K562 (cell line): ENCODE measurements at places on chromosomes 1 and 21.

GRCh38 chr1:97114842-97115241, 393.3 kb downstream of the PTBP2 start:
- no peak for DNase-seq

- DNase-seq: no peak
Observed at GRCh38 chr1:234320549-234320948, 52.7 kb upstream of the COA6 start.

DNA sequence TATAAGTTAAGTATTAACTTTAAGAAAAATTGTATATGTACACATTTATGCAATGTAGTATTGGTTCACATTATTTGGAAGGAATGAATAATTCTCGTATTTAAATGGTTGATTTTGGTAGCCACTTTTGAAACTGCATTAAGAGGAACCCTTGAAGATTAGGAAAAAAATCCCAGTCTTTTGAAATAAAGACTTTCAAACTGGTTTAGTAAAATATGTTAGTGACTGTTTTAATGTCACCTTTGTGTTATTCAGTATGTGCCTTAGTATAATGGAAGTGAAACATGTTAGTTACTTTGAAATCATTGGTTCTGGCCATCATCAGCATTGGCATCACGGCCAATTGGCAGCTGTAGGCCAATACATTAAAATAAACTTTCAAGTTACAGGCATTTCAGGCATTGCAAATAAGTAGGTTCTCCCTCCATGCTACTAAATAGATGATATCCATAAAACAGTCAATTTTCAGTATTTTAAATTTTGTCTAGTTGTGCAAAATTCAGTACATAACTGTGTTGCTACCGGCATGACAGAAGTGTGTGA, 4.4 kb downstream of the MIER1 start:
- no peak for DNase-seq

GRCh38 chr1:9225411-9225785, 9.2 kb upstream of the H6PD start:
- DNase-seq: no peak

- DNase-seq: no peak
Observed at GRCh38 chr1:200354243-200354642, 55.6 kb downstream of the ZNF281 start.

- no peak for DNase-seq
Observed at GRCh38 chr1:16927256-16927655, 5.5 kb downstream of the CROCC start.

DNA sequence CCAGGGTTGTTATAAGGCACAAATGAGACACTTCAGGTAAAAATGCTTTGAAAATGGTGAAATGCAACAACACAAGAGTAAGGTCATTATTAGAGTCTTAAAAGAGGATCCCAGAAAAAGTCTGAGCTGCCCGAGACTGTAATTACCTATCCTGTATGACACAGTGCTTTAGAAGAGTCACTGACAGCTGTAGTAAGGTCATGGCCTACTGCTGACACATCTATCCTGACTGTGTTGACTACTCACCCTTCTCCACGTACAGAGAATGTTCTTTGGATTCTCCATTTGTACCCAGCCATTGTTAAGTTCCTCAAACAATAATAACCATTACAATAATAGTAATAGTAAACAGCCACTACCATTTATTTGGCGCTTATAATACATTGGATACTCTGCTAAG, 104.4 kb downstream of the CACHD1 start:
- DNase-seq: no peak

- DNase-seq: no peak
Observed at GRCh38 chr1:43441894-43442637, 11.7 kb downstream of the HYI start.

DNA sequence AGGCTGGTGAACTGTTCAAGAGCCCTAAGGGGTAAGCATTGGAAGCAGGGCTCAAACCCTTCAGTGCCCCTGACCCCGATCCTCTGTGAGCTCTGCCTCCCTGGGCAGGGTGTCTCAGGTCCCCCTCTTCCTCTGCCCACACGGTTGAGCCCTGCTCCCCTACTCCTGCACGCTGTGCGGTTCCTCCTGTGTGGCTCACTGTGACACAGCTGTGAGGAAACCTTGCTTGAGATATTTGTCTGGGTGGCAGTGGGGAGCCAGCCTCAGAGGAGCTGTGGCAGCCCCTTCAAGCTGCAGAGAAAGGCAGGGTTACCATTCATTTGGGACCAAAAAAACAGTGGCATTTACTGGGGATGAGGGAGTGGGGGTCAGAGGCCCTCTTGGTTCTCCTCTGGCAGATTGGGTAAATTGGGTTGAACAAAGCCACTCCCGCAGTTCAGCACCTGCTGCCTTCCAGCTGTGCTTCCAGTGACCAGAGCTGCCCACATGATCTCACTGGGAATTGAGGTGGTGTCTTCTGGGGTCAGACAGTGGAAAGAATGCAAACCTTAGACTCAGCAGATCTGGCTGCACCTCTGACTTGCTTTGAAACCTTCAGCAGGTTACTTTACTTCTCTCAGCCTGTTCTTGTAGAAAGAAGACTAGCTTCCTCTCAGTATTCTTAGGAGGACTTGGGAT, 60.6 kb upstream of the CD1D start:
- no peak for DNase-seq

GRCh38 chr1:196372896-196373536, 235.2 kb downstream of the KCNT2 start:
- peak; percentile 36 for DNase-seq

GRCh38 chr1:18856435-18856834, 3.0 kb downstream of the TAS1R2 start:
- DNase-seq: no peak

DNA sequence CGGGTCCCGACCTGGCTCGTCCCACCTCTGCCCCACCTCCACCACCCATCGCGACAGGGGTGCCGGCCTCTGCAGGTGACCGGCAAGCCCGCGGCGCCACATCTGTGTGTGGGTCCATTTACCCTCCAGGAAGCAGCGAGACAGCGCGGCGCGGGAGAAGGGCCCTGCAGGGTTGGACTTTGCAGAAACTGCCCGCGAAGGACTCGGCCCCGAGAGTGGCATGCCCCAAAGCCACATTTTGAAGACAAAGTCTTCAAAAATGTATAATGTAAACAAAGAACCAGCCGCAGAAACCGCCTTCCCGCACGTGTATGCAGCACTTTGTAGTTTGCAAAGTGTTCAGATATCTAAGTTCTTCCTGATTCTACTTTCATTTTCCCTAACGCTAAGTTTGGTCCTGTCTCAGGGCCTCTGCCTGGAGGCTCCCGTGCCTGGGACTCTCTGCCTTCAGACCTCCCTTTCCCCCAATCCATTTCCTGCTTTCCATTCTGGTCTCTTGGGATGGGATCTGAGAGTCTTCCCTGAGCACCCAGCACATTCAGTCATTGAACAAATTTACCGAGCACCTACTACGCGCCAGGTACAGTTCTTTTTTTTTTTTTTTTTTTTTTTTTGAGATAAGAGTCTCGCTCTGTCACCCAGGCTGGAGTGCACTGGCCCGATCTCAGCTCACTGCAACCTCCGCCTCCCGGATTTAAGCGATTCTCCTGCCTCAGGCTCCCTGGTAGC, 524 bp upstream of the TMCO4 start:
- DNase-seq: no peak

DNA sequence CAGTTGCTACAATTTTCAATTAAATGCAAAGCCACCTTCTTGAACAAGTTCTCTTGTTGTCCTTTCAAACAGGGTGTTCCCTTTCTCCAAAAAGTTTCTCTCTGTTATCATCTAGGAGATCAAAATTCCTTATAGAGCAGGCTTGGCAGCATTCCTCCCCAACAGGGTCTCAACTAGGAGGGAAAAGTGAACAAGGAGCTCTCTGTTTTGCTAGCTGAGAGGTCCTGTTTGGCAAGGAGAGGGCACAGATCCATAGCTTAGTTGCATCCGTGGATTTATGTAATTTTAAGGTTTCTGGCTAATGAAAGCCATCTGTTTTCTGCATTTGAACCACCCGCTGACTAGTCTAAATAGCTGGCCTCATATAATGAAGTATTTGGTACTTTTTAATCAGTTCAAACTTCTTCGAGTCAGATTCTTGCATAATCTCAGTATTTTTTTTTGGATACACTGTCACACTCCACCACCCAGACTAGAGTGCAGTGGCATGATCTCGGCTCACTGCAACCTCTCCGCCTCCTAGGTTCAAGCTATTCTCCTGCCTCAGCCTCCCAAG, 54.0 kb downstream of the APP start:
- no peak for DNase-seq

- DNase-seq: no peak
Observed at GRCh38 chr1:226363801-226364513, 43.9 kb downstream of the PARP1 start.

- DNase-seq: no peak
Observed at GRCh38 chr1:10794724-10795275, 1.6 kb downstream of the CASZ1 start.

DNA sequence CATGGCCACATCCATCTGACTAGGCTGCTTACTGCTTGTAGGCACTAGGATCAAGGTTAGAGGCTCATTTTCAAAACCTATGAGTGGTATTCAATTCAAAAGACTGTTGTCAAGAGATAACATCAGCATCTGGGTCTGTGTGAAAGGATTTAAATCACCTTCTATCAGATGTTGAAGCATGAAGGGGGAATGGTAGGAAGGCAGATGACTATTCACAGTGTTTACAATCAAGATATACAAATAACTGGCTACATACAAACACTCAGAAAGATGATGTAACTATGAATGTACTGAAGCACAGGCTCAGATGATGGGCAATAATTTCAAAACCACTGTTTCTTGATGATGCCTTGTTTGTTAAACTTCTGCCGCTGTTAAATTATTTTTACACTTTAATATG, 249.2 kb downstream of the SLC45A1 start:
- DNase-seq: no peak

- DNase-seq: no peak
Observed at GRCh38 chr1:224558904-224559303, 57.2 kb upstream of the CNIH3 start.

DNA sequence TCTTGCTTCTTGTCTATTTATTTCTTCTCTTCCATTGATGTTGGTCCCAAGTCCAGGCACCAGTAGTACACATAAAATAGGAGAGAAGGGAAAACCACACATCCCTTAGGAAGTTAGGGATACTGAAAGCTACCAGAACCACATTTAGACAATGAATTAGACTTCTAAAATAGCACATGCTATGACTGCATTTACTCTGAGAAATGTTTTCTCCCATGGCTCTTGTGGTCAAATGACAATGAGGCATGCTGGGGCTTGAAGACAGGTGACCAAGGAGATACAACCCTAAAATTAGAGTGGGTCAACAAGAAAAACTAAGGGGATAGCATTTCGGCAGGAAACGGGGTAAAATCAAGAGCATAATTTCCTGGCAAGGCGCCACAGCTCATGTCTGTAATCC, 17.1 kb downstream of the MTOR start:
- no peak for DNase-seq

DNA sequence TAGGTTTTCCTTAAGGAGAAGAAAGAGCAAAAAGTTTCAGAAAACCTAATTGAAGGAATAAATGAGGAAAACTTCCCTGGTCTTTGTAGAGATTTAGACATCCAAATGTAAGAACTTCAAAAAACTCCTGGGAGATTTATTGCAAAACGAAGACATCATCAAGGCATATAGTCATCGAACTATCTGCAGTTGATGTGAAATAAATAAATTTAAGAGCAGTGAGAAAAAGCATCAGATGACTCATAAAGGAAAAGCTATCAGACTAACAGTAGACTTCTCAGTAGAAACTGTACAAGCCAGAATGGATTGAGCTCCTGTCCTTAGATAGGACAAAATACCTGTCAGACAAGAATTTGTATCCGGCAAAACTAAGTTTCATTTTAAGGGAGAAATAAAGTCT, 569.4 kb upstream of the ADAMTS5 start:
- DNase-seq: no peak

- DNase-seq: no peak
Observed at GRCh38 chr1:54798769-54799641, 2.1 kb downstream of the TTC22 start.

- DNase-seq: no peak
Observed at GRCh38 chr1:9048551-9048950, 20.9 kb downstream of the SLC2A5 start.

GRCh38 chr1:213061263-213061662, 10.2 kb downstream of the RPS6KC1 start:
- no peak for DNase-seq
